ENCODE measurements at places on chromosomes 2 and 18.
A peak's percentile ranks its signal among the peaks of the same experiment; 100 is the strongest.

- DNase-seq = no peak
Observed at GRCh38 chr2:207873794-207874193, 104.1 kb upstream of the FZD5 start.

DNA sequence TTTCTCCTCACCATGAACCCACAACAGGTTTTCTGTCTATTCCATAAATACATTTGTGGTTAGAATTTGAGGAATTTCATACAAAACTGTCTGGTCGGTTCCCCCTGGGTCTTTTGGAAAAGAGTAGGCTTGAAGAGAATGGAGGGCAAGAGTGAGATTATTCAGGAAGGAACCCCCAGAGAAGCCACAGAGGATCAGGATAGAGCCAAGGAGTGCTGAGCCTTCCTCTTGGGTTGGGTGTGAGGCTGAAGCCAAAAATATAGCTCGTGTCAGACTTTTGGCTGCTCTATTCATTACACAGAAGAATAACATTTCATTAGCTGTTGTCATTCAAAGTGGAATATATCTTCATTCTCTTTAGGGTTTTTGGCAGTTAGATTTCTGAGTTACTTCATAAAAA lies 45.9 kb upstream of the YES1 start:
- DNase-seq = no peak

DNA sequence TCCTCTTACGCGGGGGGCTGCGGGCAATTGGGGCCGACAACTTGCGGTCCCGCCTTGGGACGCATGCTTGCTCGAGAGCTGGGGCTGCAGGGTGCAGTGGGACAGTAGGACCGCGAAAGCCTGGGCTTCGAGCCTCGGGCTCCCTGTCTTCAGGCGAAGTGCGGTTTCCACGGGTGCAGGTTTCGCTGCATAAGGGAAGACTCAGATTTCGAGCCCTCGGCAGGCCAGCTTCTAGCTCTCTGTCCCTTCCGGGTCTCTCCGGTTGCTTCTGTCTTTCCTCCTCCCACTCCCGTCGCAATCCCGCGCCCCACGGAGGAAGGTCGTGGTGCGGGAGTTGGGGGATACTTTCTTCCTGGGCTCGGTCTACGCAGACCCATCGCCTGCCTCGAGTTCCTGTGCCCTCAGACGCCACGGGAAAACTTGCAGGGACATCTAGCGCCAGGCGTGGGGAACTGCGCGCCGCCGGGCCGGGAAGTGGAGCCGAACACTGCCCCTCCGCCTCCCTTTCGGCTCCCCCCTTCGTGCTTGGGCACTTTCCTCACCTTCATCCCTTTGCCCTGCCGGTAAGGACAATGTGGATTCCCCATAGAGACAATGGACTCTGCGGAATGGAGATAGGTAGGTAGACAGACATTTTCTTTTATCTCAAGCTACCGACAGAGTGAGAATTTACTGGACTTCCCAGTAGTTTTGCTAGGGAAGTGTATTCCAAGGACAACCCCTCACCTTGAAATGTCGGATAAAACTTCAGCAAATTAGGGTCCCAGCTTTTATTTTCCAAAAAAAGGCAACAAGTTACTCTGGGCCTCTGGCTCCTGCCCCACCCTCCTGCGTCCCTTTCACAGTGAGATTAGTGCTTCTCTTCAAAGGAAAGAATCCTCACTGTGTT lies 4.2 kb upstream of the HOXD13 start:
- peak; percentile 14 for DNase-seq

DNA sequence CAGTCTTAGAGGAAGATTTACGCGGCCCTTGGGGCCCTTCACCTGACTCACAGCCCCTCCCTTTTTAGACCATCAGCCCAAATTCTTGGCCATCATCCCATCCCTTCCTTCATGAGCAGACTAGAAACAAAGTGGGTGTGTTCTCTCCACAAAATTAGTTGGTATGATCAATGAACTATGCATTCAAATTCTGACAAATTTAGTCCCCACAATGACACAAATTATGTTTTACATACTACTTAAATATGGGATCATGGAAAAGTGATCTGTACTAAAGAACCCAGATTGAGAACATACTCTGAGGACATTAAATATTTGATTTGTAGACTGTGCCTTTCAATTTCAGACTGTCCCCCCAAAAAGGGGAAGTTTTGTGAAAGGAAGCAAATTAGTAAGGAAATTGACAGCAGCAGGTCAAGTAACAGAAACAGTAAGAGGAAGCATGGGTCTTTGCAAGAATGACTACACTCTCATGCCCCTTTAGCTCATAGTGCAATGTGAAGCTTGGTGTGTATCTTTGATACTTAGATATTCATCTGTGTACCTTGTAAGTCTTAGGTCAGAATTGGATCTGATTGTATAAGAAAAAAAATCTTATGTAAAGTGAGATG lies 2.2 kb upstream of the MAPRE2 start:
- DNase-seq = no peak

DNA sequence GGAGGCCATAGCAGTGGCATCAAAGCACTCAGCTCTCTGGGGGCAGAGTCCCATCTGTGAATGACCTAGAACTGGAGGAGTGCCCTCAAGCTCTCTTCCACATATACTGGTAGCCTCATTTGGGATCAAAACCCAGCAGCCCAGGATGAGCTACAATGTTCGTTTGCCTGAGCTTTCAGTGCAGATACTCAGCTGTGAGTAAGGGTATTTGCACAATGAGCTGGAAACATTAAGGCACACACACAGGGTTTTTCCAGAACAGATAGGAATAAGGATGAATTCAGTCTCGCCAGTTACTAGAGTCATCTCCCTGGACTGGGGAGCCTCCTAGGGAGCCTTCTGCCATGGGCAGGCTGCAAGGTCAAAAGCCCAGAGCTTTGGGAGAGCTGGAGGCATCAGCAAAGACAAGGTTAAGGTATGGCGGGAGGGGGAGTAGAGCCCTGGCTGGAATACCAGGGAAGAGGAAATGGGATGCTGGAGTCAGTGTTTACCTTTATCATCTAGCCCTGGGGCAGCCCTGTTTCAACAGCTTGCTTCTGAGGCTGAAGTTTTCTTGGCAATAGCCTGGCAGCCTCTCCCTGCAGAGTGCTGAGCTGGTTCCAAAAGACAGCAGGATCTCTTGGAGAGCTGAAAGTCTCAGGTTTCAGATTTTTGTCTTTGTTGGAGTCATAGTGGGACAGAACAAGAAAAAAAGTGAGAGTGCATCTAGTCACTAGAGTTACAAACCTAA lies 187.7 kb downstream of the LOXHD1 start:
- DNase-seq = no peak

DNA sequence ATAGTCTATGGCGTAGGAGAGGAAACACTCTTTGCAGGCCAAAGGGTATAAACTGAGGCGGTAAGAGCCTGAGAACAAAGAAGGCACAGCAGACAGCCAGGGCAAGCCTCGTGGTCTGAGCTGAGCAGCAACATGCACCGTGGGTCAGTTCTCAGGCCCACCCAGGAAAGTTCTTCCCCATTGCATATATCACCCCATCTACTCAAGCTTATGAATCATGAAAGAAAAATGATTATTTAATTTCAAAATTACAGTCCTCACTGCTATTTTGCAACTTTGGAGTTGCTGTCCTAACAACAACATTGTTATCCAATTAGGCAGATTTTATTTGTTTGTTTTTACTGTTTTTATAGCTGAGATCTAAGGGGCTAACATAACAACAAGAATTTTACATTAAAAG lies 54.7 kb upstream of the RIOK3 start:
- no peak for DNase-seq

Measured in CD4-positive, alpha-beta T cell treated with Interleukin-15 for 4 hours (primary cell).